ENCODE measurements at places on chromosomes 3 and 15.

GRCh38 chr15:59099162-59099685, 5.7 kb upstream of the CCNB2 start:
- no peak for DNase-seq

GRCh38 chr3:84275532-84275931, 683.3 kb upstream of the CADM2 start:
- no peak for DNase-seq

DNA sequence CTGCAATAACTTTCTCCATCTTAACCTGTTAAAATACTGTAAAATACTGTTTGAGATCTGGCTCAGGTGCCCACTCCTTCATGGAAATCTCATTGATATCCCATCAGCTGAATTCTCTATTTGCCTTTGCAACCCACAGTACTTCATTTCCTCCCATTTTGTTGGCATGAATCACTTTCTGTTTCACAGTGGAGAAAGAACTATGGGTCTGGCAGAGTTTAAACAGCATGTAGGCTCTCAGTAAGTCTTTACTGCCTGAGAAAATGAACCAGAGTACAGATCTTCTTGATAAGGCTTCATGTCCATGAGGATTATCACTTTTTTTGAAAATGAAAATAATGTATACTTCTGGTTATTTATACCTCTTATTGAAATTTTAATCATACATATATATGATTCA, 245.9 kb downstream of the NAALADL2 start:
- no peak for DNase-seq

DNA sequence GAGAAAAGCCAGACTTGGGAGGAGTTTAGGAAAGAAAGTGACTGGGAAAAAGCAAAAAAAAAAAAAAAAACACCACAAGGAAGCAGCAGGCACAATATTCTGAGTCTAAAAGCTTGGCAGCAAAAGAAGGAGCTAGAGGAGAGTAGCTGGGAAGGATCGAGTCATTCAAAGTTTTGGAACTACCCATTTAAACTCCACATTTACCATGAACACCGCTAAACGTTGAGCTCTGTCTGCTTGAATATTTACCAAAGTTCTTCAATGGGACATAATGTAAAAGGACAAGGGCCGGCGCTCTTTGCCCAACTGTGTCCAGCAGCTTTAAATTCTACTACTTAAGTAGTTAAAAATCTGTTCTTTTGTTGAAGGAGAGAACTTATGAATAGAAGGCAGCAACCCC, 481.9 kb downstream of the FOXP1 start:
- DNase-seq, result no peak

DNA sequence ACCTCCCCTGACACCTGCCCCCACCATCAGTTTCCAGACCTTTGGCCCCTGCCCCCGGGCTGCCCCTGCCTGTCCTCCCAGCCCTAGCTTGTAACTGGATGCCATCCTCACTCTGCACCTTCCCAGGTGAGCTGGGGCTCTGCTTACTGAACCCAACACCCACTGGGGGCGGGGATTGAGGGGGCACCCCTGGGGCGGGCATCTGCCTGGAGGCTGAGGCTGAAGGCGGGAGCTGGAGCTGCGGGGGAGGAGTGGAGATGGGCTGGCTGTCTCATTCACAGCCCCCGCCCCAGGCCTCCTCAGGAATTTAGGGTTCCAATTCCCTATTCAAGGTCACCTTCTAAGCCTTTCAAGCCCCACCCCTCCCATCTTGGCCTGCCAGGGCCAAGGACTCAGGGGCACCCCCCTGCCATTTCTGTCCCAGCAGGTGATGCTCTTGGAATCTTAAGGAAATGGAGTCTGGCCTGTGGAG, 17.7 kb downstream of the PIF1 start:
- no peak for DNase-seq

- DNase-seq, result no peak
Measured at GRCh38 chr3:52793702-52794611, 639 bp upstream of the ITIH3 start.
